Foreskin fibroblast (primary cell): ENCODE measurements at places on chromosomes 1 and 21.

GRCh38 chr1:47941609-47942239 lies 55.5 kb downstream of the TRABD2B start:
- DNase-seq, result no peak

GRCh38 chr1:246907472-246907871 lies 24.3 kb downstream of the AHCTF1 start:
- DNase-seq, result peak; percentile 37

DNA sequence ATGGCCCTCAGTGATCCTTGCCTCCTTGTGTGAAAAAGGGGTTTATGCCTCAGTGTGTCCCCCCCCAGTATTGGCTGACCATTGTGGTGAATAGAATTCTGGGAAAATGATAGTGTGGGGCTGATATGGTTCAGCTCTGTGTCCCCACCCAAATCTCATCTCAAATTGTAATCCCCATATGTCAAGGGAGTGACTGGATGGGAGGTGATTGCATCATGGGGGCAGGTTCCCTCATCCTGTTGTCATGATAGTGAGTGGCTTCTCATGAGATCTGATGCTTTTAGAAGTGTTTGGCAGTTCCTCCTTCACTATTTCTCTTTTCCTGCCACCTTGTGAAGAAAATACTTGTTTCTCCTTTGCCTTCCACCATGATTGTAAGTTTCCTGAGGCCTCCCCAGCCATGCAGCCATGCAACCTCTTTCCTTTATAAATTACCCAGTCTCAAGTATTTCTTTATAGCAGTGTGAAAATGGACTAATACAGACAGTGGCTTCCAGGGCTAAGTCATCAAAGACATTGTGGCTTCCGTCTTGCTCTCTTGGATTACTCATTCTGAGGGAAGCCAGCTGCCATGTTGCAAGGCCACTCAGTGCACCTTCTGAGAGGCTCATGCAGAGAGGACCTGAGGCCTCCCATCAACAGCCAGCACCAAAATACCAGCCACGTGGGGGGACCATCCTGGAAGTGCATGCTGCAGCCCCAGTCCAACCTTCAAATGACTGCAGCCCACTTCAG lies 40.6 kb upstream of the SOD1 start:
- no peak for DNase-seq

DNA sequence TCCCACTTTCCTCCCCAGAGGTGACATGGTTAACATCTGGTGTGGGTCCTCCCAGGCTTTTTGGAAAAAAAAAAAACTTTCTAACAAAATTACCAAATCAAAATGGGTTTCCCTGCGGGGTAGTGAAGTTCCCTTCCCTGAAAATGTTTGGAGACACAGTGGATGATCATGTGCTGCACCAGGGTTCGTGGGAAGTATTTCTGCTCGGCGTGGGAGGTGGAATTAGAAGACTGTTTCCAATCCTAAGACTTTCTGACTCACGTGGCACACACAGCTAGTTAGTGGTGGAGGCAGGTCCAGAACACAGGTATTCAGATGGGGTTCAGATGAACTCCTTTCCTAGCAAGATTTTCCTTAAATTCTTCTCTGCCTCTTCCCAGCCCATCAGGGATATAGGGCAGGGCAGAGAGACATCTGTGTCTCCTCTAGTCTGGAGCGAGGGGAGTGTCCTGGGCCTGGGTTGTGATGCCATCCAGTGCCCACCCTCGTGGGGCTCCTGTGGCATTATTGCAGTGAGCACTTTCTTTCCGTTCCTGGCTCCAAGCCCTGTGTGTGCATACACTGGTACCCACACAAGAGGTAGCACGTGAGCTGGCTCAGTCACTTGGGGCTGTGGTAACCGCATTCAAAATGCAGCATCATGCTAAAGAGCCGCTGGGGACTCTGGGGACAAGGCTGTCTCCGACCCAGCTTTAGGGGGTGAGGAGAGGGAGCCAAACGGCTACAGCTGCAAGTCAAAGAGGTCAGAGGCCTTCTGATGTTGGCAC lies 27.5 kb downstream of the KCNC4 start:
- no peak for DNase-seq

GRCh38 chr1:117017648-117018047 lies 16.1 kb downstream of the CD101 start:
- no peak for DNase-seq

- peak; percentile 59 for DNase-seq
These were observed 76.9 kb upstream of the KAZN start for GRCh38 chr1:14521622-14522021.

GRCh38 chr1:50527249-50527986 lies 104.2 kb upstream of the DMRTA2 start:
- no peak for DNase-seq

- DNase-seq, result no peak
These were observed 64.3 kb upstream of the EPS8L3 start for GRCh38 chr1:109827986-109828385.

GRCh38 chr1:206506405-206507283 lies 687 bp upstream of the RASSF5 start:
- DNase-seq, result peak; percentile 33

GRCh38 chr1:176243746-176244145 lies 36.7 kb upstream of the COP1 start:
- DNase-seq, result peak; percentile 70

- peak; percentile 95 for DNase-seq
These were observed 159.8 kb downstream of the TGFBR3 start for GRCh38 chr1:91725989-91726721.

- no peak for DNase-seq
These were observed 24.9 kb downstream of the SUSD4 start for GRCh38 chr1:223338811-223339746.

DNA sequence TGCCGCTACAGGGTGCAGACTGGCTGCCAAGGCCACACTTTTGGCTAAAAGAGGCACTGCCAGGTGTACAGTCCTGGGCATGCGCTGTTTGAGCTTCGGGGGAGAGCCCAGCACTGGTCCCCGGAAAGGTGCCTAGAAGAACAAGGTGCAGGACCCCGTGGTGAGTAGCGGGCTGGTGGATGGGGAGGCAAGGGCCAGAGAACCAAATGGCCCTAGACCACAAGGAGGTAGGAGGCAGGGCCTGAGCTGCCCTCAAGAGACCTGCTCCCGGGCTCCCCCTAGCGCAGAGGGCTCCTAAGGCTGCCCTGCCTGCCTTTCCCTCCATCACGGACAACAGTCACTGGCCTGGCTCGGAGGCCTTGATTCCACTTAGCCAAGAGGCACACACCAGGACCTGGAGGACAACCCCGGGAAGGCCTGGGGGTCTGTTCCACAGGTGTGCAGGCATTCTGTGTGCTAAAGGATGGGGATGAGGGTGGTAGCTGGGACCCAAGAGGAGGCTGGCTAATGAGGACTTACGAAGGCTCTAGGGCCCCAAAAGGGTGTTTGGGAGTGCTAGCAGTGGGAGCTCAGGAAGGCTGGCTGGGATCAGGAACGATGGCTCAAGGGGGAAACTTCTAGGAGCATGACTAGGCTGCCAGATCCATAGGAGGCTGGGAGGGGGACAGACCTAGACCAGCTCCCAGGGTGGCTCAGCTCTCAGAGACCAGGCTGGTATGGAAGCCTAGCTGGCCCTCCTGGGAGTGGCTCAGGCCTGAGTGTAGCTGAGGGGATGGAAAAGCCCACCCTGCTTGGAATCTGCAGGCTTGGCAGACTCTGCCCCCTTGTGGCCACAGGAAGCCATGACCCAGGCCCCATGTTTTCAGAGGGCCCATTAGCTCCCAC lies 742 bp downstream of the ARTN start:
- DNase-seq, result no peak

DNA sequence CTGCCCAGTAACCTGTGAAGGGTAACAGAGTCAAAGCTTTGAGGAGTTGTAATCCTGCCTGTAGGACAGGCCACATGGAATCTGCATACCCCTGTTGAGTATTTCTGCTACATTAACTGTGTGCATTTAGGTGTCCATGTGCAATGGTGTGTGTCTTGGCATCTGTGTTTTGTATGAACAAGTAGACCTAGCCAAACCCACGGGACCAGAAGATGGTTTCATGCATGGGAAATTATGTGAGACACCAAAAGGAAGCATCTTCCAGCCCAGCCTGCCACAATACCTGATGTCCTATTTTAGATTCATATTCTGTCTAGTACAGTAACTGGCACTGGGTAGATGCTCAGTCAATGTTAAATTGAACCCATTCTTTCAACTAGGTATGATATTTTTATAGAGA lies 70.8 kb upstream of the KCND3 start:
- DNase-seq, result no peak

DNA sequence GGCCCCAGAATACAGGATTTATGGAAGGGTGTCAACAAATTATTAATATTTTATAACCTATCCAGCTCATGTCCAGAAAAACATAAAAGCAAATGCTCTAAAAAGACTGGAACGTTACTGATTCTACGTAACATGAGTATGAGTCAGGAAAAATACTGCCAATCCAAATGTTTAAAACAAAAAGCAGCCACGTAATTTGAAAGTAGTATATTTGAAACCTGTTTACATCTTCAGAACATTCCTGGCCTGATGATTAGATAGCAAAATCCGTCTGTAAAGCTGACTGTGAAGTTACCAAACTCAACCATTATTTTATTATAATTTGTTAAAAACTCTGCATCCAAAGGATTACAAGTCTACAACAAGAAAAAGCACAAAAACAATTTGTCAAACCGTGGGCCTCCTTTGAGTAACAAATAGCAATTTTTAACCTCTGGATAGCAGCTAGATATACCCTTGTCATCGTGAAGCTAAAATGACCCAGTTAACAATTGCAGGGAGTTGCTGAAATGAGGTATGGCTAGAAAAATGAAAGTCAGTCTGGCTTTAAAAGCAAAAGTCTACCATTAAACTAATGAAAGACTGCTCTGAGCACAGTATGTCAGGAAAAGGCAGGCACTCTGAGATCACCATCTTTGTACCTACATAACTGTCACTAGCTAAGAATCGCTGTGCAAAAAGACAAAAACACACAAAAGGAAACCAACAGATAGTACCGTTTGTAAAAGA lies 1.2 kb downstream of the UBR4 start:
- peak; percentile 61 for DNase-seq

DNA sequence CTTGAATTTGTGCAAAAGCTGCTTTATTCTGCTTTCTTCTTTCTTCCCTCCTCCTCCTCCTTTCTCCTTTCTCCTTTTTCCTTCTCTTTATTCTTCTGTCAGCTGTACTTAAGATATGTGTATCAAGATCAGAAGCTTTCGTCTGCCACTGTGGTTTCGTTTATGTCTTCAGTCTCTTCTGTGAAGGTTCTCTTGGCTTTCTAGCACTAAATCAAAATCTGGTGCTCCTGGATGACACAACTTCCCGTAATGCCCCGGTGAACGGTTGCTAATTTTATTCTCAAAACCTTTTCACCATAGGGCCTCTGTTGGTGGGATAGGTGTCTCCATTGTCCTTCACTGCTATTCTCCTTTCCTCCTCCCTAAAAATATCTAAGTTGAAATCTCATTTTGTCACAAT lies 5.0 kb downstream of the ATF6 start:
- no peak for DNase-seq

DNA sequence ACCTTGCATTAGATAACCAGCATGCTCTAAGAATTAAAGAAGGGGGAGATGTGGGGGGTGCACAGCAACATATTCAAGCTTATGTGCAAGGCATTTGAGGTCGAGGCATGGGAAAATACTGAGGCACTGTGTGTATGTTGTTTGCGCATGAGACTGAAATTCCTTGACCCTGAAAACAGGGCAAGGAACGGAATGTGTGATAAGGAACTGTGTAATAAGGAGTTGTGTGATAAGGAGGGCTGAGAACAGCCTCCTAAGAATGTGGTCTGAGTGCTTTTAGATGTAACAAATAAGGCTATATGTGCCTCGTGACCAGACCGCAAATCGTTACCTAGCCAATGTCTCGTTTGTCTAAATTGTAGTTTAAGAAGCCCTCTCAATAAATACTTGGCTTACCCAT lies 26.5 kb upstream of the ITLN1 start:
- DNase-seq, result no peak

DNA sequence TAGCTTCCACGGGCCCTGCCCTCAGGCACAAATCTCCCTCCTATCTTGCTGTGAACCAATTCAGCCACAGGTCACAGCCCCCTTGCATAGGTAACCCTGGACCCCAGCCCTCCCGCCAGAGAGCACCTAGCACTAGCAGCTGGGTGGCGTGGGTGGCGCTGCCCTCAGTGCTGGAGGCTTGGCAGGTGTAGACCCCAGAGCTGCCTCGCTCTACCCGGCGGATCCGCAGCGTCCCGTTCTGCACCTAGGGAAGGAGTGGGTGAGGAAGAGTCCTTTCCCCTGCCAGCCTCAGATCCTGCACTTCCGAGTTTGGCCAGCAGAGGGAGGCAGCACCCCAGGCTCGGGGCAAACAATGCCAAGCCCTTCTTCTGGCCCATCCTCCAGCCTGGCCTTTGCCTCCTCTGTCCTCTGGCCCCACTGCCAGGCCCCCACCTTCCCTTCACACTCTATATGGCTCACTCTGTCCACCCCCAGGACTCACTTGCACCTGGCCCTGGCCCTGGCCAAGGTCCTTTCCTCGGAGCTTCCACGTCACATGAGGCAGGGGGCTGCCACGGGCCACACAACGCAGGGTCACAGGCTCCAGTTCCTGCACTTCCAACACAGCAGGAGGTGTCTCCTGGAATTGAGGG lies 9.0 kb downstream of the IGSF9 start:
- DNase-seq, result peak; percentile 26

DNA sequence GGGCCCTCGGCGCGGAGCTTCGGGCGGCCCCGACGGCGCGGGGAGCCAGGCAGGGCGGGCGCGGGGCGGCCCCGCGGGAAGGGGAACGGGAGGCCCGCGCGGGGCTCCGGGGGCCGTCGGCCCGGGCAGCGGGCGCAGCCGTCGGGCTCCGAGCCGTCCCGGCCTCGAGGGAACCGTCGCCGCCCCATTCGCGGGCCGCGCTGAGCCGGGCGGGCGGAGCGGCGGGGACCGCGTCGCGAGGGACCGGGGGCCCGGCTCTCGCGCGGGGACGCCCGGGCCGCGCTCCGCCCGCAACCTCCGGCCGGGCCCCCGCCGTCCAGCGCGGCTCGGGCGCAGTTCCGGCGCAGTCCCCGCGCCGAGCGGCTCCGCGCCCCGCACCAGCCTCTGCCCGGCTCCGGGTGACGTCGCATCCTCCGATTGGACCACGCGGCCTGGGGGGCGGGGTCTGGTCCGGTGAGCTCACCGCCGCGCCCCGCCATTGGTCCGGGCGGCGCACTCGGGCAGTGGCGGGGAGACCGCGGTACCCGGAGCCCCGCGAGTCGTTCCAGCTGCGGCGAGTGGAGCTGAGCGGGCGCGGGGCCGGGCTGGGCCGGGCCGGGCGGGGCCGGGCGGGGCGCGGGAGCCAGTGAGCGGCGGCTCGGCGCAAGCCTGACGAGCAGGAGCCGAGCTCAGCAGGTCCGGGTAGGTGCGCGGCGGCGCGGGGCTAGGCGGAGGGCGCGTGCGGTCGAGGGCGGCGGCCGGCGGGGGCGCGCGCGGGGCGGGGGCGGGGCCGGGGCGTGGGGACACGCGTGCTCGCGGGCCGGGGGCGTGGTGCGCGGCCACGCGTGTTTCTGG lies 66.7 kb upstream of the VAMP3 start:
- DNase-seq, result peak; percentile 95
